Natural killer cell treated with Interleukin-12 subunit alpha and Interleukin-12 subunit beta and Interleukin-15 and Interleukin-18, amount 100 ng/mL, for 72 hours (primary cell): ENCODE measurements at places on chromosomes 13 and 19.

GRCh38 chr13:51068501-51068900 is 42.6 kb downstream of the C13orf42 start:
- no peak for DNase-seq

- DNase-seq = no peak
Observed at GRCh38 chr13:113124211-113124970, 1.8 kb downstream of the F10 start.

DNA sequence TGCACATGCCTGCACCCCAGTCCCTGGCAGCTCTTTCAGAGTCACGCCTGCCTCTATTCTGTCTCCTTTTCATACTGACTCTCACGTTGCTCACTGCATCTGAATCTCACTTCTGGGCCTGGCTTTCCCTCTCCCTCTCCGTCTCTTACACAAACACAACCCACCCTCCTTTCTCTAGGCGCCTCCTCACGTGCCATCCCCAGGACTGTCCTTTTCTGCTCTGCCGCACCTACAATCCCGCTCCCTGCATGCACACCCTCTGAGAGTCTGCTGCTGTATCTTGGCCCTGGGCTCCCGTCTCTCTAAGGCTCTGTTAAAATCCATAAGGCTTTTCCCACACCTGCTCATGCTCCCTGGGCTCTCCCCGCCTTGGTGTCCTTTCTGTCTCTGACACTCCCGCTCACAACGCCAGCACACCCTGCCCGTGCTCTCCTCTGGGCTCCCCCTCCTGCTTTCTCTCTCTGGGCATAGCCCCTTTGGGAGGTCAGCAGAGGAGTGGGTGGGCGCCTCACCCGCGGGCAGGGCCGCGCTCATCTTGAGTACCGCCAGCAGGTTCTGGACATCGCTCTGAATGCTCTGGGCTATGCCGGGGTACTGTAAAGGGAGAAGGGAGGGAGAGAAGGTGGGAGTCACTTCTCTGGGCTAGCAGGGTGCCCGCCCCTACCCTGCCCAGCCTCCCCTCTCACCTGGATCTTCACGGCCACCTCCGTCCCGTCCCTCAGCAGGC is 12.7 kb upstream of the NUMBL start:
- no peak for DNase-seq

DNA sequence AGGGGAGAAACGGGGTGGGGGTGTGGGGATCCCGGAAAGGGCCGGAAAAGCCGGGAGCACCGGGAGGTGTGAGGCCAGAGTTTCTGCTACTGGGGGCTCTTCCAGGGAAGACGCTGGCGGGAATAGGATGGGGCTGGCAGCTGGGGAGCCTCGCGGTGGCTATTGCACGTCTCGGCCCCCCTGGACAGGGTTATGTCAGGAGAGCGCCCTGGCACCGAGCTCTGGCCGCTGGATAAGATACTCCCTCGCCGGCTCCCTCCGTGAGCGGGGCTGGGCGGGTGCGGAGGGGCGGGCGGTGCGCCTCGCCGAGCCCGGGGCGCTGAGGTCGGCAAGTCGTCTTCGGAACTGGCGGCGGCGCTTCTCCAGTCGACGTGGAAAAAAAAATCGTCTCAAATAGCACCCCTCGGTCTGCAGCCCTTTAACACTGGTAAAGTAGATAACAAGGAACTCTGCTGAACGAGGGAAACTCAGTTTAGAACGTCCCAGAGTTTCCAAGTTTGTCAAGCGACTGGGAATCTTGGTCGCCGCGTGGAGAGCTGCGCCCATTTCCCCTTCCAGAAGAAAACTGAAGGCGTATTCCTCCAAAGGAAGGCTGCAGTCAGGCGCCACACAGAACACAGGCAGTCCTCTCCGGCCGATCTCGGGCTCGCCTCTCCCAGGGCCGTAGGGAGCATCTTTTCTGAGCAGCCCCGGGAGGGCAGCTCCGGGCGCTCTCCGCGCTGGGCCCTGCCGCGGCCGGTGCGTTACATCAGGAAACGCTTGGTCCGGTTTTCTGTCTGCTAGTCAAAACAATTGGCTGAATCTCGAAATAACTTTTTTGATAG is 115.1 kb downstream of the KCNRG start:
- DNase-seq = no peak

- no peak for DNase-seq
Observed at GRCh38 chr13:94859278-94859691, 146.9 kb upstream of the SOX21 start.

GRCh38 chr19:33473653-33474305 is 47.8 kb downstream of the PEPD start:
- DNase-seq = no peak

GRCh38 chr19:39409208-39410016 is 2.8 kb downstream of the ZFP36 start:
- peak; percentile 79 for DNase-seq

DNA sequence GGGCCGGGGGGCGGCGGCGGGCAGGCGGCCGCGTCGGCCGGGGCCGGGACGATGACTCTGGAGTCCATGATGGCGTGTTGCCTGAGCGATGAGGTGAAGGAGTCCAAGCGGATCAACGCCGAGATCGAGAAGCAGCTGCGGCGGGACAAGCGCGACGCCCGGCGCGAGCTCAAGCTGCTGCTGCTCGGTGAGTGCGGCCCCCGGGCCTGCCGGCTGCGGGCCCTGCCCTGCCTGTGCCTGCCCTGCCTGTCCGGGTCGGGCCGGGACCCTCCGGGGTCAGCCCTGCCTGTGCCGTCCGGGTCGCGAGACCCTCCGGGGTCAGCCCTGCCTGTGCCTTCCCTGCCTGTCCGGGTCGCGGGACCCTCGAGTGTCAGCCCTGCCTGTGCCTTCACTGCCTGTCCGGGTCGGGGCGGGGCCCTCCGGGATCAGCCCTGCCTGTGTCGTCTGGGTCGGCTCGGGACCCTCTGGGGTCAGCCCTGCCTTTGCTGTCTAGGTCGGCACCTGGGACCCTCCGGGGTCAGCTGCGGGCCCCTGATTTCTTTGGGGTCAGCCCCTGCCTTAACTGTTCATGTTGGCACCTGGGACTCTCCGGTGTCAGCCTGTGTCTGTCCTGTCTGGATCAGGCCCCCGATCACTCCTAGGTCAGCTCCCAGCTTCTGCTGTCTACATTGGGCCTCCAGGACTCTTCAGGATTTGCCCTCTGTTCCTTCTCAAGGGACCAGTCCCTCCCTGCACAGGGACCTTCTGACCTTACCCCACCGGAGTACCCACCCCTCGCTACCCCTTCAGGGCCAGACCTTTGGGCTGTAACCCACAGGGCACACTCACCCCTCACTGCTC is 659 bp downstream of the GNA11 start:
- DNase-seq = no peak

- no peak for DNase-seq
Observed at GRCh38 chr13:30129411-30129810, 177.9 kb downstream of the KATNAL1 start.

DNA sequence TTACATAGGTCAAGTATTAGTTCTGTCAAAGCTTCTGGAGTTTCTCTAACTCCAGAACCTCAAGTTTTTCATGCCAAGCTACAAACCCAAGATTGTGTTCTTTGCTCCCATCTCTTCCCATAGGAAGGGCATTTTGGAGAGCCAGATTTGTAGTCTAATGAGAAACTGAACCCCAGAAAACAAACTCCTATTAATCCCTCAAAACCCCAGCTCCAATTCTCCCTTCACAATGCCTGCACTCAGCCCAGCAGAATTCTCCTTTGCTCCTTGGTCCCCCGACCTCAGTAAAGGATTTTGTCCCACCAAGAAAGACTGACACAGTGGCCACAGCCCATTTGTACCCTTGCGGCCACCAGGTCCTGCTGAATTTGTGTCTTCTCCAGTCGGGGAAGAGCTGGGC is 8.4 kb downstream of the USHBP1 start:
- DNase-seq = no peak

GRCh38 chr13:47112205-47112902 is 215.5 kb upstream of the HTR2A start:
- no peak for DNase-seq

DNA sequence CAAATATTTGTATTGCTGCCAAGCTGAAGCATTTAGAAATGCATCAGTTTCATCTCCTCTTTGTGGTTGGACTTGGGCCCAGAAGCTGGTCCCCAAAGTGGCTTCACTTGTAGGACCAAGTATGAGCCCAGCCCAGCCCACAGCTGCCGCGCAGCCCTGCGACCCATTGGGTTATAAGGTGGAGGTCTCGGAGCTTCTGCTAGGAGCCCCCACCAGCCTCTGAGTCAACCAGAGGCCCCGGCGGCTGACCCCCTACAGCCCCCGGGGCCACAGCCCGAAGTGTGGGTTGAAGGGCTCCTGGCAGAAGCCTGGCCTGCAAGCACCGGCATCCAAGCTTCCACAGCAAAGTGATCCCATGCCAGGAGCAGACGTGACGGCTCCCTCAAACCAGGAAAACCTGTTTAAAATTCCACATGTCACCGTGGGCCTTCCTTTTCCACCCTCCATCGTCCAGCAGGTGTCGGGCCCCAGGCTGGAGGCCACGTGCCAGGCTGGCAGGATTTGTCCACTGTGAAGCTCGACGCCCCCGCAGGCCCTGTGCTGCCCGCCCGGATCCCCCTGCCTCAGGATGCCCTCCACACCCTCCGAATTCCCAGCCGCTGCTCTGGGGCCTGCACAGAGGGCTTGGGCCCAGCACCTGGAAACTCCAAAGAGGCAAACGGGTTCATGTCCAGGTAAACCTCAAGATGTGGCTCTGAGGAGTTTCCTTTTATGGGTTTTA is 54.7 kb downstream of the C13orf46 start:
- DNase-seq = no peak

- no peak for DNase-seq
Observed at GRCh38 chr13:40385858-40386180, 280.6 kb downstream of the FOXO1 start.

DNA sequence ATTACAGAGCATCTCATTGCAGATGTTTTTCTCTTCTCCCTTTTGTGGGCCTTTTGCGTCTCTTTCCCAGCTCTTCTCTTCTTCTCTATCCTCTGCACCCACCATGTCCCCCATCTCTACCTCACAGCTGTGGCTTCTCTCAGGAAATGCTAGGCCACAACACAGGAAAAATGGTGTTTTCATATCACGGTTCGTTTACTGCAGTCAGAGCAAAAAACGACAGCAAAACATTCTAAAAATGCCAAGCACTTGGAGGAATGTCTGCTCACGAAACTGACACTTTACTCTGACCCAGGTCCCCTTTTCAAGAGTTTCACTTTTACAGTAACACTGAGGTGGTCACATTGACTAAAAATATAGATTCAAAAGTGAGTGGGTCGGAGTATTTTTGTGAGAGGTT is 152.2 kb downstream of the DCT start:
- no peak for DNase-seq

DNA sequence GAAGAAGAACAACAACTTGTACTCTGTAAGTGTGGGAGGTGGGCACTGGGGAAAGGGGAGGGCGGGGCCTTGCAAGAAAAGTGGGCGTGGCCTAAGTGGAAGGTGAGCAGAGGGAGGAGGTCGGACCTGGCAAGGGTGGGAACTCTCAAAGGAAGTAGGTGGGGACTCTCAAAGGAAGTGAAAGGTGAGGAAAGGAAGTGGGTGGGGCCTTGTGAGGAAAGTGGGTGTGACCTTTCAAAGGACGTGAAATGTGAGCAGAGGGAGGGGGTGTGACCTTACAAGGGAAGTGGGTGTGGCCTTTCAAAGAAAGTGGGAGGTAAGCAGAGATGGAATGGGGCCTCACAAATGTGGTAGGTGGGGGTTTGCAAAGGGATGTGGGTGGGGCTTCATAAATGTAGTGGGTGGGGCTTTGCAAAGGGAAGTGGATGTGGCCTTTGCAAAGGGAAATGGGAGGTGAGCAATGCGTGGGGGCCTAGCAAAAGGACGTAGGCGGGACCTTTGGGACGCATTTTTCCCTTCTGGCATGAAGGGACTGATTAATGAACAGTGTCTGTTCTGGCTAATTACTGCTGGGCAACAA is 25.9 kb downstream of the ACSBG2 start:
- peak; percentile 78 for DNase-seq

GRCh38 chr19:49937750-49938381 is 8.6 kb upstream of the NUP62 start:
- DNase-seq = peak; percentile 84

DNA sequence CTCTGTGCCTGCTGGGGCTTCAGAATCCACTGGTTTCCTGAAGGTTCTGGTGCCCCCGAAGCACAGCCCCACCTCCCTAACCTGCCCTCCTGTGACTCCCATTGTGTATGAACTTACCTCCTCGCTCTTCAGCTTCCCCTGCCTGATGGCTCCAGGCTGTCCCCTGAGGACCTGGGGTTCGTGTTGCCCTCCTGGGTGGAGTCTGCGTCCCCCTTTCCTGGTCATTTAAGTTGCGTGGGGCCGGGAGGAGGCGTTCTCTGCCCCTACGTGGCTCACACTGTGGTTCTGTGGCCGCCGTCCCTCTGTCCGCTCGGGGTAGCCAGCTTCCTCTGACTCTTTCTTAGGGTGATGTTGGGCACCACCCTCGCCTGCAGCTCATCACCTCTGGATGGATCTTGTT is 13.9 kb downstream of the TFDP1 start:
- no peak for DNase-seq
